ENCODE measurements at places on chromosomes 4 and X. TPM values are rescaled to one million over a fixed set of nuclear protein-coding genes. Genes with fewer than 3 reads are reported as not detected.

DNA sequence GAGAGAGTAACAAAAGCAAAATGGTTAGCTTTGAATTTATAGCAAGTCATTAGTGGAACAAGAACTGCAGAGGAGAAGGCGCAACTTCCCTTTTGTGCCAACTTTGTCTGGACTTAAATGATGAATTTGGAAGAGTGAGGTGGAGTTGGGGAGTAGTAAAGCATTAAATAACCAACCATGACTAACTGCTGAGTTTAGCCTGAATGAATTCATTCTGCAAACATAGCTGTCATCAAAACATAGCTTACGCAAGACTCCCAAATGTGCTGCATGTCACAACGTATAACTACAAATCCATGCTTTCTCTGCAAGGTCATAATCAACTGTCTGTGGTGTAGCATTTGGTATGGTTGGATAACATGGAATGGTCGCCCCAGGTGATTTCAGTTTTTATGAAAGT, 75.9 kb upstream of the RPL34 start:
- DNase-seq: no peak

GRCh38 chr4:27048429-27049238, 188.0 kb downstream of the STIM2 start:
- no peak for DNase-seq

- DNase-seq: no peak
Observed at GRCh38 chrX:23871905-23872546, 35.7 kb downstream of the APOO start.

The SATL1 gene
- total RNA-seq: not detected

The ABLIM2 gene
- total RNA-seq: 0.34 TPM

The DMRTC1B gene
- total RNA-seq: 0.38 TPM

The ASB12 gene
- total RNA-seq: 0.31 TPM
